Activated T-cell treated with anti-CD3 and anti-CD28 coated beads, Interleukin-2, amount 50 U/mL, for 24 hours (primary cell): ENCODE measurements at places on chromosomes 3 and 15.

- DNase-seq = no peak
Measured at GRCh38 chr3:31858439-31858838, 122.6 kb downstream of the OSBPL10 start.

- no peak for DNase-seq
Measured at GRCh38 chr3:196431181-196432136, 768 bp downstream of the UBXN7 start.

- DNase-seq = no peak
Measured at GRCh38 chr15:53256043-53256442, 465.9 kb upstream of the ONECUT1 start.

- peak; percentile 42 for DNase-seq
Measured at GRCh38 chr3:138781012-138781470, 53.7 kb downstream of the PIK3CB start.

DNA sequence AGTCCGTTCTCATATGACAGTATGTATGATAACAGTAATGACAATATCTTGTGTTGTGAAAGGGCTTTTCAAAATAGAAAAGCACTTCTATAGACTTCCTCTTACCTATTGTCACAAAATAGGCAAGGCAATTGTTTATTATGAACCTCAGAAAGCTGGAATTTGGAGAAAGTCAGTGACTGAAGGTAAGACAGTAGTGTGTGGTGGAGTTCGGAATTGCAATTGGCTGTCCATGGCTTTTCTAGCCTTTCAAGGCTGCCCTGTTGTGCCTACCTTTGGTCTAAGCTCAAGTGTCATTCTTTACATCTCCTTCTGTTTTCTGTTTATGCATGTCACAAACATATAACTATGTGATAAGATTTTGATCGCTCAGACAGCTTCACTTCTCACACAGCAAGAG lies 219.3 kb upstream of the NR2E3 start:
- no peak for DNase-seq

DNA sequence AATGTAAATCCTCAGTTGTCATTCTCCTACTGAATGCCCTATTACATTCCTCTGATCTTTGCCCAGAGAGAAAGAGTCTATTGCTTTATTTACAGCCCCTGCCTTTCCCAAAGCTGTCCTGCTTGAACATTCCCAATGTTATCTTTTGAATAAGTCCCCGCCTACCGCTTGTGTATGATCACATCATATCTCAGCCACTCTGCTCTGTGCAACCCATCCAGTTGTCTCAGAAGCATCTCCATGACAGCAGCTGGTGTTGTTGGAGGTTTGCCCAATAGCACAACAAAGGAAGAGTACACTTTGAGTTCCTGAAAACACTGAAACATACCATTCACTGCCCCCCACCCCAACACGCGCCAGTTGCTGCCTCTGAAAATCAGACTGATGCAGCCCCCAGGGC lies 22.0 kb upstream of the FAM3D start:
- no peak for DNase-seq

- peak; percentile 82 for DNase-seq
Measured at GRCh38 chr3:100068826-100069225, 45.5 kb downstream of the FILIP1L start.

DNA sequence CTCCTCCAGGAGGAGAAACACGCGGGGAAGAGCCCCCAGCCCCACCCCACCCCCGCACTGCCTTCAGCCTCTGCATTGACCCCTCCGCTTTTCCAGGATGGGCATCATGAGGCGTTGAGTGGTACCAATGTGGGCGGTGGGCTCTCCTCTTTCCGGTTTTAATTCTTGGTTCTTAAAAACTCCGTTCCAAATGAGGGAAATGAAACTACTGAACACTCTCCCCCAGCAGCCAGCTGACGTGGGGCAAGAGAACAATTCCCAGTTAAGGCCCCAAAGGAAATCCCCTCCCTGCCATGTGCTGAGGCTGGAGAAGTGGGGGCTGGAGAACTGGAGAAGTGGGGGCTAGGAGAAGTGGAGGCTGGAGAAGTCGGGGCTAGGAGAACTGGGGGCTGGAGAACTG lies 5.3 kb upstream of the NRROS start:
- DNase-seq = no peak

DNA sequence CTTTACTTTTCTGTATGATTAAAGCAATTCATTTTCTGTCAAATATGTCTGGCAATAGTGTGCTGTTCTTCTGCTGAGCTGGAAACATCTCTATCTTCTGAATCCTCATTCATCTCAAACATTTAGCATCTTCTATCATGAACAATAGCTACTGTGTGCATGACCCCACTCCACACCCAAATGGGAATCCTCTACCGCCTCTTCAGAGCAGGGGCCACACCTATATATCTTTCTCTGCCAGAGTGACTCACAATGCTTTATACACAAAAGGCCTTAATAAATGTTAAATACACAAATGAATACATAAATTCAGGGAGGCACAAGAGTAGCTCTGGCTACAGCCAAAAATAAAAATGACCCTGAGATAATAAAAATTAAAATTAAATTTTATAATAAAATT lies 8.0 kb downstream of the ALDH1A2 start:
- no peak for DNase-seq

DNA sequence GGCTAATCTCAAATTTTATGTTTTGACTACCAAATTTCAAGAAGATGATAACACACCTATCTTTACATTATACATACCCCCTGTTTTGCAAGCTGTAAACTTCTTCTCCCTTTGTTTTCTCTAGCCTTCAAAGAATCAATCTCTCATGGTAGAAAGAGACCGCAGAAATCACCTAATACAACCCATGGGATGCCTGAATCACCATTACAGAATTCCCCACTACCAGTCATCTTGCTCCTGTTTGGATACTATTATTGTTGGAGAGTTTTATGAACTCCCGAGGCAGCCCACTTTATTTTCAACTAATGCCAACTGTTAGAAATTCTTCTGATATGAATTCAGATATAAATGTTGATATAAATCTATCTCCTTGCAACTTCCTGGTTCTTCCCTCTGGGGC lies 110.9 kb downstream of the FRMD5 start:
- no peak for DNase-seq

DNA sequence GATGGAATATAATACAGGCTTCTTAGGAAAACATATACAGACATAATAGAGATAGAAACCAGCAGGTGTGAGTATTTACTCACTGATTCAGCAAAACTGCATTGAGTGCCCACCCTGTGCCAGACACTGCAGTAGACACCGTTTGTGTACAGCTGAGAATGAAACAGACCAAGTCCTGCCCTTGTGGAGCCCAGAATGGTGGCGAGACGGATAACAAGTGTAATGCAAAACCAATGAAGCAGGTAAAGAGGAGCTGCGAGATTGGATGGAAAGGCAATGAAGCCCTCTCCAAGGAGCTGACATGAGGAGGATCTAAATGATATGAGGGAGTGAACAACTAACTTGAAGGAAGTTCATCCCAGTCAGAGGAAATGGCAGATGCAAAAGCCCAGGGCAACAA lies 256.4 kb downstream of the MEX3B start:
- no peak for DNase-seq

GRCh38 chr15:40409366-40409765 lies 3.8 kb downstream of the IVD start:
- no peak for DNase-seq

DNA sequence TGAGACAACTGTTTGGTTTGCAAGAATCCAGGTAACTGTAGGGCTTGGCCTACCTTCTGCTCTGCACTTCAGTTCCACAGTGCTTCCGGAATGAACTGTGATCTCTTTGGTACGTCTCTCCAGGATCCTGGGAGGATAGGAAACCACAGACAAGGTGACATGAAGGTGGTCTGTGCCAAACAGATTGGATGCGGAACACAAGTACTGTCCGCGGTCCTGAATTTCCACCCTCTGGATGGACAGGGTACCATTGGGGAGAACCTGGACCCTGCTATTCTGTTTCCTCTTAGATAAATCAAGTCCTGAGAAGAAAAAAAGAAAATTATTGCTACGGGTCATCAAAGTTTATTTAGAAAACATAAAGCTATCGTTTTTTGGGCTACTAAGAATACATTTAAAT lies 17.3 kb downstream of the IGSF10 start:
- DNase-seq = no peak

DNA sequence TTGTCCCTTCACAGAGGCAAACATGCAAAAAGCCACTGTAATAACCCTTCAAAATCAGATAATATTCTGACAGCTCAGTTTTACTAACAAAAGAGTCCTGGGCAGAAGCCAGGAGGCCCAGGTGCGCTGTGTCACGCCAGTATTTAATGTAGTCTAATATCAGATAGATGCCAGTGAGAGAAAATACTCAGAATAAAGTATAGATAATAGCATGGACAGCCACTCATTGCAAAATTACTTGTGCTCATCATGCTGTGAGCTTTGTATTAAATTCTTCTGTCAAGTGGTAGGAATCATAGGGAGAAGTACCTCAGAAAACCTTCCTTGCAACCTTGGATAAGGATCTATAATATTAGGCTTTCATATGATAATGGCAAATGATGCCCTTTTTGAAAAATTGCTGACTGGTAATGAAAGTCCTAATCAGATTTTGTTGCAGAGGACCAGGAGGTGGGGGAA lies 1154.3 kb downstream of the ROBO1 start:
- DNase-seq = no peak

DNA sequence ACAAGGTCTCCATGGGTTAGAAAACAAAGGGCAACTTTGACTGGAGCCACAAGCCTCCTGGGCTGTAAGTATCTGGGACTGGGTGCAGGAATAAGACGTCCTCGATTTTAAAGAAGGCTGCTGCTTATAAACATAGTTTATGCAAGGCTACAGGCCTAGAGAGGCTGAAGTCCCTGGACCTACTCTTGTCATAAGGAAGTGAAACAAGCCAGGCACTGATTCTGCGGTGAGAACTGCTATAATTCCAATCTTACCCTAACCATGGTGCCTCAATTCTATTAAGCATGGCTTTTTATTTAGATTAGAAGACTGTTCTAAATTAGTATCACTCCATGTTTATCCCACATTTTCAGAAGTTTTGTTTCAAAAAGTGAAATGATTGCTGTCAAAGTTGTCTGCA lies 777.6 kb downstream of the PLOD2 start:
- no peak for DNase-seq

DNA sequence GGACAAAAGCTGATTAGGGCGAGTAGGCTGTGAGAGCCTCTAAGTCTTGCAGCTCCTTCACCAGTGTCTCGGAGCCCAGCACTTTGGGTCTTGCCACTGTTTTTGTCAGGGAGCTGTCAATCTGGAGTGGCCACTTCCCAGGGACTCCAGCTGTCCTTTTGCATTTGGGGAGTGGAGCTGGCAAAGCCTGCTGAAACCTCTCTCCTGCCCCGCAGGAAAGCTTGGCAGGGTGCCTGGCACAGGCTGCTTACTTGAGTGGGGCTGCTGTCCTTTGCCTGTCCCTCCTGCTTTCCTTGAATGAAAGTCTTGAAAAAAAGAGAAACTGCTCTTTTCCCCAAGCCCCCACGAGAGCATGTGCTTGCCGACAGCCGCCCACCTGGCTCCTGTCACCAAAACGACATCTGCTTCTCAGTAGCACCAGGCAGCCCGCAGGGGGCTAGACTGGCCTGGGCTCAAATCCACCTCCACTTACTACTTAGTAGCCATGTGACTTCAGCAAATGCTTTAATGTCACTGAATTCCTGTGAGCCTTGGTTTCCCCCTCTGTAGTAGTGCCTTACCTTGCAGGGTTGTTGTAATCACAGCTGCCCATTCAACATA lies 13.7 kb downstream of the USP13 start:
- no peak for DNase-seq

DNA sequence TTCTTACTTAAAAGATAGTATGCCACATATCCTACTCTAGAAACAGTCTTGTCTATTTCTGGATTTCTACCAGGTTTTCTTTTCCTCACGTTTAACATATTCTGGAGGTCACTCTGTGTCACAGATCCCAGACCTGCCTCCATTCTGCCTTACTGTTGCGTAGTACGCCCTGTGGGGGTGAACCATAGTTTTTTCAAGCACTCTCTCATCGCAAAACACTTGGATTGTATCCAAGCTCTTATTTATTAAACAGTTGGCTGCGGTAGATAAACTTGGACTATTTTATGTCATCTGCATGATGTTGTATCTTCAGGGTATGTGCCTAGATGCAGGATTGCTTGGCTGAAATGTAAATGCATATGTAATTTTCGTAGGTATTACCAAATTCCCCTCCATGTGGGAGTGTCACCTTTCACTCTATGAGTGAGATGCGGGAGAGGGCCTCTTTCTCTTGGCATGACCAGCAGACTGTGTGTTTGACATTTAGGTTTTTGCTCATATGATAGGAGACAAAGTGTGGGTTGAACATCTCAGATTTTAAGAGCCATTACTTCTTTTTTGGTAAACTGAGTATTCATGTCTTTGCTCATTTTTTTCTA lies 55.8 kb downstream of the ABTB1 start:
- no peak for DNase-seq

DNA sequence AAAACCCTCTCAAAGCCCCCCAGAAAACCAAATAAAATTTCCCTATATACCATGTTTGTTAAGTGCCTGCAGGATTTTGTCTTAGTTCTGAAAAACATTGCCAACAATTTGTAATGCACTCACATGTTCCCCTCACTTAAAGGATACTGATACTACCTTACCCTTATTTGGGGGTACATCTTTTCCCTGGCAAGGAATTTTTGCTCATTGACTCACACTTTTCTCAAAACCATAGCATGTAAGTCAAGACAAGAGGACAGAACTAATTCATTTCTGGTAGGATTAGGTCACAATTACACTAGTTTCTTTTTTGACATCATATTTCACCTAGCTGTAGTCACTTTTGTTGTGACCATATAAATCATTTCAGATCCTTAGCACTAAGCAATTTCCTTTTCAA lies 222.2 kb downstream of the THRB start:
- DNase-seq = no peak

GRCh38 chr3:146896711-146897110 lies 291.6 kb upstream of the PLSCR5 start:
- DNase-seq = no peak

DNA sequence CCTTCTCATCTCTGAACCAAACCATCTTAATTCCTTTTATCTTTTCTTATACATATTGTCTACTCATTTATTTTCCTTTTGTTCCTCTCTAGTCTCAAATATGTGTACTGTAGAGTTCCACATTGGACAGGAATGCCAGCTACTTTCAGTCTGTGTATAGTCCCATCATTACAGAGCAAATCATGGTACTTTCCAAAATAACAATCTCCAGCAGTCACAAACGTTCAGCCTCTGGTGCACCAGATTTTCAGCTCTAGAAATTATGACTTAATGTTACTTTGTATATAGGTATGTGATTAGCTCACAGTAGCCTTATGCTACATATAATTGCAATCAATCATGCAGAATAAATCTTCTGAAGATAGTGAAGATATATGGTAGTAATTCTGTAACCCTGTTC lies 32.5 kb upstream of the TM4SF4 start:
- no peak for DNase-seq
